ENCODE measurements at places on chromosomes 7 and 10. TPM values are rescaled to one million over a fixed set of nuclear protein-coding genes. Genes with fewer than 3 reads are reported as not detected.

The CACNB2 gene
- not detected for total RNA-seq

The IKZF1 gene
- total RNA-seq = not detected

The PAPOLB gene
- not detected for total RNA-seq

The FAM13C gene
- total RNA-seq = 10.2 TPM

The CYP26C1 gene
- total RNA-seq = 2.1 TPM

The ITPRID1 gene
- total RNA-seq = not detected

The GALNT17 gene
- total RNA-seq = not detected

The CRPPA gene
- 0.97 TPM for total RNA-seq

The CEP55 gene
- total RNA-seq = 28.9 TPM

The CLCN1 gene
- total RNA-seq = not detected

The THAP5 gene
- 11.8 TPM for total RNA-seq

The POP7 gene
- 28.6 TPM for total RNA-seq

The GLCCI1 gene
- 2.4 TPM for total RNA-seq

The CHRM2 gene
- under 0.01 TPM for total RNA-seq

The MPP7 gene
- 10.6 TPM for total RNA-seq

The LIPK gene
- not detected for total RNA-seq

The AMPH gene
- total RNA-seq = 0.50 TPM

The SAMD9 gene
- total RNA-seq = 13.0 TPM

The VWC2 gene
- total RNA-seq = not detected

The PVRIG gene
- total RNA-seq = not detected

The LRIT1 gene
- total RNA-seq = not detected

The OAT gene
- 113 TPM for total RNA-seq

The OR13A1 gene
- not detected for total RNA-seq

The EPHB4 gene
- total RNA-seq = 582 TPM

The PNLIPRP1 gene
- total RNA-seq = not detected

The OR2A12 gene
- total RNA-seq = not detected

The CALHM1 gene
- total RNA-seq = not detected

The GNAI1 gene
- 33.2 TPM for total RNA-seq

The PGAM2 gene
- not detected for total RNA-seq

The GPR85 gene
- 0.13 TPM for total RNA-seq

The COL17A1 gene
- 0.88 TPM for total RNA-seq

The ZNF467 gene
- total RNA-seq = 2.7 TPM

The CFAP70 gene
- total RNA-seq = 0.25 TPM

The FKBP6 gene
- not detected for total RNA-seq

The PRSS1 gene
- not detected for total RNA-seq

The OGDH gene
- 31.7 TPM for total RNA-seq

The DYNC1I1 gene
- total RNA-seq = 31.3 TPM

The AIFM2 gene
- total RNA-seq = 2.3 TPM

The SPDYE2B gene
- total RNA-seq = not detected

The LRRN3 gene
- under 0.01 TPM for total RNA-seq

The NUPR2 gene
- total RNA-seq = not detected

The TFPI2 gene
- total RNA-seq = 81.8 TPM

The TMEM270 gene
- not detected for total RNA-seq

The NUP42 gene
- total RNA-seq = 28.7 TPM

The ZNF488 gene
- 0.13 TPM for total RNA-seq

The OR2A5 gene
- total RNA-seq = not detected

The GNAT3 gene
- not detected for total RNA-seq

The HOXA11 gene
- total RNA-seq = 0.31 TPM

The VENTX gene
- not detected for total RNA-seq

The CPA1 gene
- not detected for total RNA-seq

The PDSS1 gene
- total RNA-seq = 5.3 TPM

The WDR11 gene
- total RNA-seq = 114 TPM

The AQP1 gene
- 2.1 TPM for total RNA-seq

The SPDYE6 gene
- 0.06 TPM for total RNA-seq

The GAD2 gene
- total RNA-seq = not detected

The PNLIP gene
- not detected for total RNA-seq

The NOS3 gene
- 20.9 TPM for total RNA-seq

Measured in bladder microvascular endothelial cell (primary cell).